PC-9 (cell line): ENCODE measurements at places on chromosomes 5 and 9. TPM values are rescaled to one million over a fixed set of nuclear protein-coding genes. Genes with fewer than 3 reads are reported as not detected.
A peak's percentile ranks its signal among the peaks of the same experiment; 100 is the strongest.

DNA sequence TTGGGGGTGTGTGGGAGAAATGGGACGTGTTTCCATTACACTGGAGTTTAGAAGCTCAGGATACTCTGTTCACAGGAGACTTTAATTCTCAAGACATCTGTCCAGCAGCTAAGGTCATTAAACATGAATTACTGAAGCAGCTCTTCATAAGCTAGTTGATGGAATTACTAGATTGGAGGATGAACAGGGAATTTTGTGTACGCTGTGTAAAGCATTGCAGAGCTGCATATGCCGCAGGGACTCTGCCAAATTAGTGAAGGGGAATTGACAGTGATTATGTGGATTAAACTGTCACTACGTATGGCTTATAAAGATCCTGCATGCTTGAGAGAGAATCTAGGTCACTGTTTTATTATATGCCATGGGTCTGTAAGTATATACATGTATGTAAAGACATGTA is 177.5 kb upstream of the TBC1D2 start:
- H3K4me3 ChIP-seq = no peak overlapping the region
- H3K27me3 ChIP-seq = no peaks in the 10 kb centered on the region
- H3K27ac ChIP-seq = no peak overlapping the region

DNA sequence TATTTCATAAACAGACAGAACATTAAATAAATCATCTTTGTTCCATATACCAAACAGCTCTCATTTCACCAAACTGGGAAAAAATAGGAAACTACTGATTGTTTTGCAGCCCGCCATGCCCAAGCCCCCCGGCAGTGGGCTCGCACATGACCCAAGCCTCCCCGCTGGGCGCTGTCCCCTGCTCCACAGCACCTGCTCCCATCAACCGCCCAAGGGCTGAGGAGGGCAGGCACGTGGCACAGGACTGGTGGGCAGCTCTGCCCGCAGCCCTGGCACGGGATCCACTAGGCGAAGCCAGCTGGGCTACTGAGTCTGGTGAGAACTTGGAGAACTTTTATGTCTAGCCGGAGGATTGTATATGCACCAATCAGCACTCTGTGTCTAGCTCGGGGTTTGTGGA is 554.8 kb upstream of the CCNG1 start:
- H3K27ac ChIP-seq = no peak overlapping the region
- H3K27me3 ChIP-seq = no peaks in the 10 kb centered on the region
- no peak overlapping the region for H3K4me3 ChIP-seq
- no peaks in the 10 kb centered on the region for H3K4me1 ChIP-seq
- DNase-seq = no peak

- H3K4me1 ChIP-seq = no peaks in the 10 kb centered on the region
- DNase-seq = no peak
- H3K4me3 ChIP-seq = no peak overlapping the region
- no peaks in the 10 kb centered on the region for H3K36me3 ChIP-seq
- peaks cover 100% of the 10 kb centered on the region for H3K27me3 ChIP-seq
These were observed 125.3 kb upstream of the IRX4 start for GRCh38 chr5:2007878-2008501.

DNA sequence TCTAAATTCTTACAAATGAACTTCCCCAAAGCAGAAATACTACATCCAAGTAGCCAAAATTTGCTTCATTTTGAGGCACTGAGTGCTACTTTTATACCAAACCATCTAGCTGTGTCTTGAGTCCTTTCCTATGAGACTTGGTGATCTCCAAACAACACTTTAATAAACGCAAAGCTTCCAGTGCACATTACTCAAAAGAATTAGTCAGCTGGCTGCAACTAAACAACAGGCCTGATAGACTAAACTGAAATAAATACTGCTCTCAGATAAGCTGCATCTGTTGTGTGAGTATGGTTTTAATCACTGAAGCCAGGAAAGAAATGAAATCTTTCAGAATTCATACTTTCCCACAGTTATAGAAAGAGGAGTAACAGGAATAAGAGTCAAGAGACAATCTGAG is 80.3 kb downstream of the VCAN start:
- H3K27ac ChIP-seq = no peak overlapping the region
- no peaks in the 10 kb centered on the region for H3K4me1 ChIP-seq
- H3K27me3 ChIP-seq = no peaks in the 10 kb centered on the region
- no peak overlapping the region for H3K4me3 ChIP-seq
- no peaks in the 10 kb centered on the region for H3K36me3 ChIP-seq
- no peak for DNase-seq

GRCh38 chr5:54084696-54085095 is 225.7 kb downstream of the ARL15 start:
- H3K27me3 ChIP-seq = no peaks in the 10 kb centered on the region
- no peaks in the 10 kb centered on the region for H3K4me1 ChIP-seq
- DNase-seq = no peak
- no peaks in the 10 kb centered on the region for H3K36me3 ChIP-seq

Gene PANK3
- 44.6 and 60.8 TPM in 2 replicates for total RNA-seq

- H3K36me3 ChIP-seq = no peaks in the 10 kb centered on the region
- H3K4me3 ChIP-seq = no peak overlapping the region
These were observed 514.5 kb upstream of the RGMB start for GRCh38 chr5:98258939-98259338.

DNA sequence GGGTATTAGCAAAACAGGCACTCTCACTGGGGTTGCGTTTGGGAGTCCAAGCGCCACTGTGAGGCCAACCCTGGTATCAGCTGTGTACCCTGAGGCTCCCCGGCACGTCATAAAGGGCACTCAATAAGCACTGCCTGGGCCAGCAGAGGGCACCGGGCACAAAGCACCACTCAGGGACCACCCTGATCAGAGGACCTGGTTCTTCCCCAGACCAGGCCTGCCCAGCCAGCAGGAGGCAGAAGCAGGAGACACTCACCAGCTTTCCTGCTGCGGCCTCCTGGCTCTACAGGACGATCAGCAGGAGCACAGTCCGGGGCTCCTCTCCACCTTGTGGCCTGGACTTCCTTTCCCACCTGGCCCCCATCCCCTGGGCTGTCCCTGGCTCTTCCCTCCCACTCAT is 12.6 kb downstream of the MGAT1 start:
- no peaks in the 10 kb centered on the region for H3K27me3 ChIP-seq
- H3K27ac ChIP-seq = no peak overlapping the region
- no peaks in the 10 kb centered on the region; the same call in 1 of the 2 replicates for H3K36me3 ChIP-seq
- H3K4me3 ChIP-seq = no peak overlapping the region

- H3K27ac ChIP-seq = peak overlapping the region; percentile 79
- no peak overlapping the region for H3K4me3 ChIP-seq
- no peaks in the 10 kb centered on the region for H3K27me3 ChIP-seq
- DNase-seq = no peak
- no peaks in the 10 kb centered on the region for H3K36me3 ChIP-seq
- peaks cover 73% of the 10 kb centered on the region for H3K4me1 ChIP-seq
These were observed 23.3 kb upstream of the ABLIM3 start for GRCh38 chr5:149117970-149118369.

Gene IGFBPL1
- total RNA-seq = not detected in 2 replicates

DNA sequence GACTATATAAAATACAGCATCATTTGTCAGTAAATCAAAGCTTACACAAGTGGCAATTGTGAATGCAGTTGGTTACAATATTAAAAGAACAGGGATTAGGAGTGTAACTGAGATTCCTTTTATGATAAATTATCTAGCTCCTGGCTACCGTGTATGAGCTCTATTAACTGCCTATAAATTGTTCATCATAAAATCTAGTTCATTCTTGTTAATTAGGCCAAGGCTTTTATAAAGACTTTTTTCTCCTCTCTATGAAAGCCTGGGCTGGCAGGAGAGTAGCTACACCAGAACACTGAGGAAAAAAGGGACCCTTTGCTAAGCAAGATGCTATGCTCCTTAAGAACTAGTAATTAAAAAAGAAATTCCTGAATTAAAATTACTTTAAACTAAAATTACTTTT is 132.4 kb upstream of the MEF2C start:
- no peak for DNase-seq
- H3K27ac ChIP-seq = no peak overlapping the region

DNA sequence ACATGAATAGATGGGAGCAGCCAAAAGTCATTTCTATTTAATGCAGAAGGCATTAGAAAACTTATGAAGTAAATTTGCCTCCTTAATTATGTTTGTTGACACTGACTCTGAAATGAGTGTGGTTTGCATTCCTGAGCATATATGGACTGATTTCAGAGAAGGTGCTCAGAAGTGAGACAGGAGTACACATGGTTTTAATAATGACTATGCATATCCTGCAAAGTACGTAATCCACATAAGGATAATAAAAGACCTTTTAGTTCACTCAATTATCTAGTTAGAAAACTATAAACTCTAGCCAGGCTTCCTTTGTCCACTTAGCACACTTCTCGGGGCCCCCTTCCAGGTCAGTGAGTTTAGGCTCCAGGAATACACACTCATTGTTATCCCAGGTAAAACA is 75.7 kb upstream of the SNX2 start:
- no peaks in the 10 kb centered on the region for H3K27me3 ChIP-seq
- no peak overlapping the region for H3K4me3 ChIP-seq
- H3K4me1 ChIP-seq = no peaks in the 10 kb centered on the region
- H3K36me3 ChIP-seq = no peaks in the 10 kb centered on the region

Gene TRIM14
- 18.1 and 20.2 TPM in 2 replicates for total RNA-seq

DNA sequence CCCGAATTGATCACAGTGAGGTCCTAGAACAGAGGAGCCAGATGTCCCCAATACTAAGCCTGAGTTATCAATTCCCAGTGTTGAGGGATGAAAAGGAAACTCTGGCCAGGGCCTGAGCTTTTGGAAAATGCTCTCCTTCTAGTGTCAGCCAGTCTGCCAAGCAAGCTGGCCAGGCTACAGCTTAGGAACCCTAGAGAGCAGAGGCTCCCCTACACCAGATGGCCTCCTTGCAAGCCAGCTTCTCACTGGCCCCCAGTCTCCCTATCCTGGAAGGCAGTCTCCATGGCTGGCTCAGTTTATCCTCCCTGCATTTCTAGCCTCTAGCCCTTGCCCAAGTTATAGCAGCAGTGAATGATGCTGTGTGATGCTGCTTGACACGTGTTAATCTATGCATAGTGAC is 204.7 kb upstream of the WWC1 start:
- no peaks in the 10 kb centered on the region for H3K36me3 ChIP-seq
- no peak overlapping the region for H3K4me3 ChIP-seq
- H3K27ac ChIP-seq = no peak overlapping the region
- H3K4me1 ChIP-seq = no peaks in the 10 kb centered on the region
- DNase-seq = no peak

GRCh38 chr9:94212091-94212490 is 47.0 kb upstream of the ZNF169 start:
- H3K4me3 ChIP-seq = no peak overlapping the region
- H3K4me1 ChIP-seq = no peaks in the 10 kb centered on the region
- DNase-seq = peak; percentile 7
- no peaks in the 10 kb centered on the region for H3K36me3 ChIP-seq

GRCh38 chr9:114238891-114239875 is 83.7 kb upstream of the ORM1 start:
- no peak for DNase-seq
- no peak overlapping the region for H3K4me3 ChIP-seq
- H3K4me1 ChIP-seq = no peaks in the 10 kb centered on the region
- H3K27ac ChIP-seq = no peak overlapping the region
- H3K27me3 ChIP-seq = peaks cover 9% of the 10 kb centered on the region

Gene SPINK5
- total RNA-seq = 0.13 TPM in 1 of 2 replicates, not detected in the other

Gene FYB1
- 7.1 and 10.5 TPM in 2 replicates for total RNA-seq
